Caki2 (cell line): ENCODE measurements at places on chromosomes 11 and 22. TPM values are rescaled to one million over a fixed set of nuclear protein-coding genes. Genes with fewer than 3 reads are reported as not detected.
A peak's percentile ranks its signal among the peaks of the same experiment; 100 is the strongest.

DNA sequence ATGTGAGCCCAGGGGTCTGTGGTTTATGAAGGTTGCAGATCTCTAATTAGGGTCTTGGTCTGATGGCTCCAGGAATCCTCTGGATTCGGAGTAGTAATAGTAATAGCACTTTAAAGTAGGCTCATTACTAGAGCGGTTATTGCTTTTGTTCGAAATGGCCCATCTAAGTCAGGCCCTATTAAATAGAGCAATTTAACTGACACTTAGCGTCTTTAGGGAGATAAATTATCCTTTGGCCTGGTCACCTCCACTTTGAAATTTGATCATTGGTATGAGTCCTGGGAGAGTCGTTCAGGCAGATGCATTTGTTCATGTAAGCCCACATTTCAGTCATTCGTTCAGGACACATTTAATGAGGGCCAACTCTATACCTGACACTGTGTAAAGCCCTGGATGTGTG, 54.8 kb downstream of the LDLRAD3 start:
- no peak for DNase-seq

IGF2 gene
- total RNA-seq, result 2.3 and 5.6 TPM in 2 replicates

DNA sequence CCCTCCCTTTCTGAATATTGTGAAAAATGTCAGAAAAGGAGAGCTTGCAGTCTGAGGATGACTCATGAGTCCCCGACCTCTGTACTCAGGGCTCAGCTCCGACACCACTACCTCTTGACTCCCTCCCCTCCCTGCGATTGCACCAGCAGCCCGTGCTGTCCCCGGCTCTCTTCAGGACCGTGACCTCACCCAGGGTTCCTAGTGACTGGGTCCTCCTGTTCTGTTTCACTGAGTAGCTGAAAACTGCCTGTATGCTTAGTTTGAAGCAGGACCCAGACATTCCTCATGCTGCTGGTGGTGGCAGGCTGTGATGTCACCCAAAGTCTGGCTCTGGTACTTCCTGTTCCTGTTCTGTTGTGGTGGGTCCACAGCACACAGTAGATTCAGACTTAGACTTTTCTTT, 11.7 kb downstream of the PHRF1 start:
- peak; percentile 83 for DNase-seq

DNA sequence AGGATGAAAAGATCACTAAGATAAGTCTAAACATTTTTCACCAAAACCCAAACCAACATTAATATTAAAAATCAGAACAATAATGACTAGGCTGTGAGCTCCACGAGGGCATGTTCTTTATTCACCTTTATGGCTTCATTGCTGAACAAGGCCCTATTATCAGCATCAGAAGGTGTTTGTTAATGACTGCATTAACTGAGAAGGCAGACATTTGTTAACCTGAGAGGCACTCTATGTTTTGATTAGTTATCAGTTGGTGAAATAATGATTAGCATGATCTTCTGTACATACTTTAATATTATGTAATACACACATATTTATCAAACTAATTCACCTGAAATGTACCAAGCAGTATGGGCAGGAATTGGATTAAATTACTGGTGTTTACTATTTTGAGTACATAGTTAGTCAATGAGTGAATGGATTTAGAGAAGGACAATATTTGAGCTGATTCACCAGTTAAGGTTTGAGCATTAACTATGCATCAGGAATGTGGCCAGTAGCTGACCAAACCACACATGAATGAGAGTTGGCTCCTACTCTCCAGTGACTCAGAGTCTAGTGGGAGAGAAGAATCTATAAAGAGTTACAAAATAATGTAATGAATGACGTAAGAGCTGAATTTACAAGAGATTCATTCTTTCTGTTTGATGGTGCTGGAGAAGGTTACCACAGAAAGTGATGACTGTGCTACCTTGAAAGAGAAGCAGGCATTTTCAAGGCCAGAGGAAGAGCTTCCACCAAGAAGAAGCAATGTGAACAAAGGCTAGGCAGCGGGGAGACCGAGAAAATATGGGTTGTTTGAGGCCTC, 6.7 kb downstream of the IL18 start:
- DNase-seq, result peak; percentile 94

DNA sequence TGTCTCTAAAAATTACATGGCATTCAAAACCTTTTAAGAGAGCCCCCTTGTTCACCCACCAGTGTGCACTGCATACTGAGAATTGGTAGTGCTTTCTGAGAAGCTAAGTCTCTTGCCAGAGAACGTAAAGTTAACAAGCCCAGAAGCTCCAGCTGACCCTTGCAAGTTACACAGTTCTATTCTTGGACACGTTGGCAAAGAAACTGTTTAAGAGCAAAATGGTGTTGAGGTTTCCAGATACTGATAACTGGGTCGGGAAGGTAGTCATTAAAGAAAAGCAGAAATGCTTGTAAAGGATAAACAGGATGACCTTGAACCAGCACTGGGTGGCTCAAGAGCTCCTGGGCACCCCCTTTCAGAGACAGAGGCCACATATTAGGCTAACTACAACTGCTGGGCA, 284.8 kb downstream of the CADM1 start:
- no peak for DNase-seq

DNA sequence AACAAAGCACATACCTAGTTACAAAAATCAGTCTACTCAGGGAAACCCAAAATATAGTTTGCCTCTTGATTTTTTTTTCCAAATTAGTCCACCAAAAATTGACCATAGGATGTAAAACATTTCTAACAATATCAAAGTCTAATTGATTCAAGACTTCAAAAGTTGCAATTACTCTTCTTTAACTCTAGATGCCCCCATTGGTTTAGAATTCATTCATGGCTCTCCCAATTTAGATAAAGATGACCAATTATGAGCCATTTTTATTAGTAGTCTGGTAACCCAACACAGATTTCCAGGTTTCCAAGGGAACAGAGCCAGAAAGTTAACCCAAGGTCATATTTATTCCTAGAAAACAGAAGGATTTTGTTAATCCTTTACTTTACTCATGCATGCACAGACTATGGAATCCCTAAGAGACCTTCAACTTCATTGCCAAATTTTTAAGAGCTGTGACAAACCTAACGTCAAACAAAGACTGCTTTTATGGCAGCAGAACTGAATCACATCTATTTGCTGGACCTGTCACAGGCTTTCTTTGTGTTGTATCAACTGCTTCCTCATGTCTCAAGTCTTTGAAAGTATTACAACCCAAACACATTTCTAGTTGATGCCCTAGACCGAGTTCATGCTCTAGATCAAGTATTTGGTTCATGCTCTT, 55.3 kb downstream of the C22orf42 start:
- no peak for DNase-seq
